NCI-H1048 (cell line): ENCODE measurements at places on chromosomes 2 and 18.

DNA sequence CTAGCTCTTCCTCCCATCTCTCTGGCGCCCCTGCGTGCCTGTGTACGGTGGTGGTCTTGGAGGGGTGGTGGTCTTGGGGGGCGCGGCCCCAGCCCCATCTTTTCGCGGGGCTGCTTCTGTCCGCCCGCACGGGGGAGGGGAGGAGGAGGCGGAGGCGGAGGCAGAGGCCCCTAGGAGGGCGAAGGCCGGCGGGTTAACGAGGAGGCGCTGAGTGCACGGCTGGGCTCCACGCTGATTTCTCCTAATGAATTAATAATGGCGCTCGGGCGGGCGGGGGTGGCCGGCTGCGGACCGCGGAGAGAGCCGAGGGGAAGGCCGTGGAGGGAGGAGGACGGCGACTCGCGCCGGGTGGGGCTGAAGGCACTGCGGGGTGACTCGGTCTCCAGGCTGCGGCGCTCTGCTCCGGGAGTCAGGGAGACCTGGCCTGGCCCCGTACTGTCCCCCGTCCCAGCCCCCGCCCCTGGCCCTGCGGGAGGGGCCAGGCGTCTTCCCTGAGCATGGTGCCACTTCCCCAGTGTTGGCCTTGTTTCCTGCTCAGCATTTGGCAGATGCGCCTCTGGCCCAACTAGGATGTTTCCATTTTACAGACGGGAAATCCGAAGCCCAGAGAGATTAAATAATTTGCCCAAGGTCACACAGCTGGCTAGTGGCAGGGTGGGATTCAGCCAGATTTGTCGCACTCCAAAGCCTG is 6.0 kb downstream of the GAREM2 start:
- DNase-seq, result no peak

DNA sequence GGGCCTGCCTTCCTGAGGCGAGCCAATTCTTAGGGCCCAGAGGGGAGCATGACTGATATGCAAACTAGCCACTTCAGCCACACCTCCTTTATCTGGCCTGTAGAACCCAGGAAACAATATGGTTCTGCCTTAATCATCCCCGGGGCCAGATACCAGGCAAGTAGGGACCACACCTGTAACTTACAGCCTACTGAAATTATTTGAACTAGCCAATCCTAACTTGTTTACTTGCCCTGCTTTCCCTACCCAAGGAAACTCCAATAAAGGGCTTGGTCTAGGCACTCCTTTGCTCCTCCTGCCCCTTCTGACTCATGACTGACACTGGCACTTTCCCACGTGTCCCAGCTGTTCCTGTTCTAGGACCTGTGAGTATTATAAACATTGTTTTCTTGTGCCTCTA is 57.6 kb downstream of the MYOM1 start:
- no peak for DNase-seq

GRCh38 chr18:5662586-5663090 is 118.8 kb upstream of the EPB41L3 start:
- DNase-seq, result no peak

GRCh38 chr2:156532989-156533388 is 96.8 kb downstream of the GPD2 start:
- no peak for DNase-seq

DNA sequence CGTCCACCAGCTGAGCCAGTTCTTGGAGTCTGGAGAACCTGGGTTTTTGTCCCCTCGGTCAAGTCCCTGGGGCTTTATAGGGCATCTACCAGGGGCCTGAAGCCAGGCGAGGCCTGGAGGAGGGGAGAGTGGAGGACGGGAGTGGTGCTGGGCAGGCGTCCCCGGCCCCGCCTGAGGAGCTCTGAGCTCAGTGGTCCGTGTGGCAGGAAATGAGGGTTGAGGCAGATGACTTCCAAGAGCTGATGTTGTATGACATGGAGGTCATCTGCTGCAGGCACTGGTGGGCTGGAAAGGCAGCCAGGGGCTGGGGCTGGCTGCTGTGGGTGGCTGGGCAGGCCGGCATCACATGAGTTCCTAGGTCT is 118.5 kb upstream of the HS6ST1 start:
- no peak for DNase-seq

DNA sequence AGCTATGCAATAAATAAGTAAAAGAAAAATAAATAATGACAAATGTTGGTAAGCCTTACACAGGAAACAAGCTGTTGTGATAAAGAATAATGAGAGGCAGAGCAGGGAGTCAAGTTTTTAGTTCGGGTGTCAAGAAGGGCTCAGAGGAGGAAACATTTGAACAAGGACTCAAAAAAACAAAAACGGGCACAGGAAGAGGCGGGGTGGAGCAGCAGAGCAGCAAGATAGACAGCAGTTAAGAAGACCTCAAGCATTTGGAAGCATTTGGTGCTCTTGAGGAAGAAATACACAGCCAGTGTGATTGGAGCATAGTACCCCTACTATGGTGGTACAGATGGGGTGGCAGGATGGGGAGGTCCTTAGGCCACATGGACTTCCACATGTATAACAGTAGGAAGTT is 2.8 kb downstream of the TMEM169 start:
- no peak for DNase-seq

GRCh38 chr18:77160515-77160914 is 27.9 kb upstream of the MBP start:
- DNase-seq, result no peak

GRCh38 chr2:158666969-158667368 is 128.1 kb upstream of the DAPL1 start:
- no peak for DNase-seq

- no peak for DNase-seq
These were observed 5.2 kb upstream of the PDE1A start for GRCh38 chr2:182432051-182432450.
